ENCODE measurements at places on chromosomes 3 and 15.

- no peak for DNase-seq
Observed at GRCh38 chr3:46427916-46428833, 21.1 kb downstream of the CCRL2 start.

DNA sequence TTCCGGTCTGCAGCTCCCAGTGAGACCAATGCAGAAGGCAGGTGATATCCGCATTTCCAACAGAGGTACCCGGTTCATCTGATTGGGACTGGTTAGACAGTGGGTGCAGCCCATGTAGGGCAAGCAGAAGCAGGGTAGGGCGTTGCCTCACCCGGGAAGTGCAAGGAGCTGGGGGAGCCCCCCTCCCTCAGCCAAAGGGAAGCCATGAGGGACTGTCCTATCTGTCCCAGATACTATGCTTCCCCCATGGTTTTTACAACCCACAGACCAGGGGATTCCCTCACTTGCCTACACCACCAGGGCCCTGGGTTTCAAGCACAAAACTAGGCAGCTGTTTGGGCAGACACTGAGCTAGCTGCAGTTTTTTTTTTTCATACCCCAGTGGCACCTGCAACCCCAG lies 71.8 kb downstream of the CPNE4 start:
- DNase-seq: no peak

GRCh38 chr15:87527416-87527815 lies 729.1 kb downstream of the NTRK3 start:
- no peak for DNase-seq

GRCh38 chr15:64017082-64017588 lies 29.1 kb downstream of the DAPK2 start:
- no peak for DNase-seq

DNA sequence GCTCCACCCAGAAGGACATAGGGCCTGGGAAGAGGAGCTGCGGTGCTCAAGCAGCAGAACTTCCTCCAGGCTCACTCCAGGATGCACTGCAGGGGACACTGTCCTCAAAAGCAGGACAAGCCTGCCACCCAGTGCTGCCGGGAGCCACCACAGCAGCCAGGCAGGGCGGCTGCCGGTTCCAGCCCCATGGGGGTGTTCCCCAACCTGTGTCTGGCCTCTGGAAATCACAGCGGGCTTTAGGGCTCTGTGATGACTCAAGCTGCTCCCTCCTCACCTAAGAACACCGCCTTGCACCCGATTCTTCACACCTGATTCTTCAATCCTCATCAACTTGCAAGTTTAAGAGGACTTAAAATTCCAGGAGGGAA lies 71.9 kb upstream of the SLC6A11 start:
- no peak for DNase-seq

DNA sequence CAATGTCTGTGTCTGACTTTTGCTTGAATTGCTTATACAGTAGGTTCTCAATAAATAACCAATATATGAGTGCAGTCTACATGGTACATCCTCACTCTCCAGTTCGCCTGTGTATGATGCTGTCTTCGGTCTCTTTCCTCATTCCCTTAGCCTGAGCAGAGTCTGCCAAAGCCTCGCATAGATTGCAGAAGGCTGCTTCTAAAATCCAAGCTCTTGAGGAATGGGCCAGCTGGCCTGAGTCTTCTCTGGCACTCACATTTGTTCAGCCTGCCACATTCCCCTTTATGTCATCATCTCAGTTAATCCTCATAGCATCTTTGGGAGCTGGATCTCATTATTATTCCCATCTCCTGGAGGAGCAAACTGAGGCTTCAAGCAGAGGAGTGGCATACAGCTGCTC lies 27.2 kb upstream of the ADAMTS7 start:
- no peak for DNase-seq

Data from Kasumi-1 (cell line).